Stimulated activated CD8-positive, alpha-beta memory T cell treated with anti-CD3 and anti-CD28 coated beads, Interleukin-7, amount 100 ng/mL, for 4 hours (primary cell): ENCODE measurements at places on chromosomes 3 and 15.

DNA sequence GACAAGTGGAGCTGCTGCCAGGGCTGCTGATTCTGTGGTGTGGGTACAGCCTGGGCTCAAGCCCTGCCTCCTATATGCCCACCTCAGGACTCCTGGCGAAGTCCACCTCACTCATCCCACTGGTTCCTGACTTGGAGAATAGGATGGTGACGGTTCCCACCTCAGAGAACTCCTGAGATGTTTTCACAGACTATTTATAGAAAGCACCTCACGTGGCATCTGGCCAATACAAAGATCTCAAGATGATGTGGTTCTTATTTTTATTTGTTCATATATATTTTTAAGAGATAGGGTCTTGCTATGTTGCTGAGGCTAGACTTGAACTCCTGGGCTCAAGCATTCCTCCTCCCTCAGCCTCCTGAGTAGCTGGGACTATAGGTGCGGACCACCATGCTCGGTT is 236.9 kb upstream of the BHLHE40 start:
- no peak for DNase-seq

- DNase-seq: no peak
Observed at GRCh38 chr15:79185199-79185598, 94.6 kb upstream of the RASGRF1 start.

- DNase-seq: no peak
Observed at GRCh38 chr3:192068464-192069254, 607.7 kb downstream of the PYDC2 start.

- no peak for DNase-seq
Observed at GRCh38 chr3:183359036-183359435, 69.4 kb downstream of the MCF2L2 start.

GRCh38 chr3:154783521-154783931 is 296.6 kb upstream of the MME start:
- DNase-seq: no peak

- DNase-seq: no peak
Observed at GRCh38 chr3:127604035-127604434, 5.8 kb downstream of the MCM2 start.

GRCh38 chr3:73523661-73524060 is 101.1 kb downstream of the PDZRN3 start:
- no peak for DNase-seq

DNA sequence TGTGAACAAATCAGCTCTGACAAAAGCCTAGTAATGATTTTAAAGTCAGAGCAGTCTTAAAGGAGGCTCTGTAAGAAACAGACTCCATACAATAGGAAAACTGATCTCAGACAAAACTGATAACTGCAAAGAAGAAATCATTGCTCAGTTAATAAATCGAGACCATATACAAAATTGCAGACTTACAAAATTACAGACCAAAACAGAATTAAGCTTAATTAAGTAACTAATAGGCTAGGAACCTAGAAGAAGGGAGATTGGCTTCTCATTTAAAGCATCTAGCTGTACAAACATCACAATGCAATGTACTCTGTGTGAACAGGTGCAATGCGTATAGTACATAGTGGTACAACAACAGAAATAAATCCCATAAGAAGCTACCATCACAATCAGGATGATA is 46.3 kb downstream of the ZBTB20 start:
- DNase-seq: no peak

DNA sequence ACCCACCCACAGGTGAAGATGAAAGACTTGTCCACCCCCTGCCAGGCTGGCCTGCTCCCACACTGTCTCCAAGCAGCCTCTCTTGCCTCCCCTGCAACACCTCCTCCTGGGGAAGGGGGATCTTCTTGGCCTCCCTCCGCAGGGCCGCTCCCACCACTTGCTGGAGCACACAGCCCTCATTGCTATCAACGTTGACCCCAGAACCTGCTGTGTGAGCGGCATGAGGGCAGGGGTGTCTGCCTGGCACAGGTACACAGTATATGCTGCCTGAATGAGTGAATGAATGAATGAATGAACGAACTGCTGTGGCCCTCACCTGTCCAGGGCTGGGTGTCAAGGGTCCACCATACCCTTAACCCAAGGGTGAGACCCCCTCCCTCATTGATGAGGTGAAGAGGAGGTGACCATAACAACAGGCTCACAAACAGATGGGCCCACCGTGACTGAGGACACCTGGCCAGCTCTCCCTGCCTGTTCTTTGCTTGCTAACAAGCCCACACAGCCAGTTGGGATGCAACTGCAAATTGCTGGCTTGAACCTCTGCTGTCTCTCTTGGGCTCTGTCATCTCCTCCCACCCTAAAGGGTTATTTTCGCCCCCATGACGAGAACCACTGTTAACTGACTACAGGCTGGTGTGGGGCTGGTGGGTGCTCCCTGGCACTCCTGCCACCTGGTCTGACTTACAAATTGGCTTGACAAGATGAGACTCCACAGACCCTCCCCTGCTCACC is 22.5 kb downstream of the SLC41A3 start:
- DNase-seq: no peak

DNA sequence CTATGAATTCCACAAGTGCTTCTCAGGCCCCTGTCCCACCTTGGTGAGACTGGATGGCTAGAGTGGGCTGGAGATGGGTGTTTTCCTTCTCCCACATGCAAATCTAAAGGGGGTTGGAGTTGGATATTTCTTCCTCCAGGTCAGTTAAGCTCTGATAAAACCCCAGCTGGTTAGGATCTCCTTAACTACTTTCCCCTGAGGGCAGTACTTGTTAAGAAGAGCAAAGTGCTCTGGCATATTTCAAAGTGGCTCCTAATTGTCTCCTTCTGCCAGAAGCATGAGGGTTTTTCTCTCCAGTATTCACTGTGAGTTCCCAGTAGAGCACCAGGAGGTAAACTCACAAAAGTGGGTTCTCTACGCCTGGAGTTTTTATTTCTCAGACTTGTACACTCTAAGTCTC is 31.4 kb downstream of the COL6A6 start:
- DNase-seq: no peak

GRCh38 chr15:52798529-52799101 is 8.5 kb upstream of the ONECUT1 start:
- no peak for DNase-seq

GRCh38 chr3:9736831-9737230 is 5.3 kb downstream of the BRPF1 start:
- no peak for DNase-seq

DNA sequence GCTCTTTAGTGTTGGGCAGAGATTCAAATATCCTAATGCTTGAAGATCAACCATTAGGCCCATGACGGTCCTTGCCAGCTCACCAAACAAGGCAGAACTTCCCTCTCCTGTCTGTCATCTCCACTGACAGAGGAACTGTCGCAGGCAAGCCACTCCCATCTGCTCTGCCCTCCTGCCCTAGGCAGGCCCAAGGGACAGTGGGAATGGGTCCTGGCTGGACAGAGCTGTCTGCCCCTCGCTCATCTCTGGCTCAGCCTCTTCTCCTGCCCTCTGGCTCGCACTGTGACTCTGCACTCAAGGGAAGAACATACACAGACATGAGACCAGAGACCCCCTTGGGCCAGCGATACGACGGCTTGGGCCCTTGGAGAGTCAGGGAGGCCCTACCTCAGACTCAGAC is 7.6 kb upstream of the MUSTN1 start:
- no peak for DNase-seq

DNA sequence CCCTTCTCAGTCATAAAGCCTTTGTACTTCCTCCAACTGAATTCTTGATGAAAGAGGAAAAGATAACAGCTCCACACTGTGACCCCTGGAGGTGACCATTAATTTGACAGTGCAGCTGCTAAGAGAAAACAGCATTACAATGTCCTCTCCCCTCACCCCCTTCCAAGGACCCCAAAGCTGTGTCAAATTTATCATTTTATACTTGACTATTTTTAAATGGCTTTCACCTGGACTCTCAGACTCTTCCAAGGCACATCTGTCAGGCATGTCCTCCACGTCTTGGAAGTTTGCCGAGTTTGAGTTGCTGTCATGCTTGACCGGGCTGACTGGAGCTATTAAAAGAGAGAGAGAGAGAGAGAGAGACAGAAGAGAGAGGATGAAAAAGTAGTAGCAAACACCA is 236.5 kb downstream of the WDR72 start:
- DNase-seq: no peak

DNA sequence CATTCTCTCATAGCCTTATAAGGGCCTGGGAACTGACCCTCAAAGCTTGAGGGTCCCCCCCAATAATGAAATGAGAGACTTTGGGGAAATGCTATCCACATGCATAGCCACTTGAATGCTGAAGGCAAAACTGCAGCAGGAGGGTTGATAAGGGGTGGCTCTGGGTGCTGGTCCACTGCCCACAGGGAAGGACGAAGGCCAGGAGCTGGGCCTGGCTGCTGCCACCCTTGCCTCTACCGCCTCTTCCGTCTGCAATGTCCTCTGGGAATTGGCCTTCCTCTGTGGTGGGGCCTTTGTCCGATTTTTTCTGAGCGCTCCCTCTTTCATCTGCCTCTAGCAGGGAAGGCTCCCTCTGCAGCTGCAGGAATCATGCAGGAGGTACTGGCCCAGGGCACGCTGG is 41.0 kb downstream of the OCA2 start:
- no peak for DNase-seq

DNA sequence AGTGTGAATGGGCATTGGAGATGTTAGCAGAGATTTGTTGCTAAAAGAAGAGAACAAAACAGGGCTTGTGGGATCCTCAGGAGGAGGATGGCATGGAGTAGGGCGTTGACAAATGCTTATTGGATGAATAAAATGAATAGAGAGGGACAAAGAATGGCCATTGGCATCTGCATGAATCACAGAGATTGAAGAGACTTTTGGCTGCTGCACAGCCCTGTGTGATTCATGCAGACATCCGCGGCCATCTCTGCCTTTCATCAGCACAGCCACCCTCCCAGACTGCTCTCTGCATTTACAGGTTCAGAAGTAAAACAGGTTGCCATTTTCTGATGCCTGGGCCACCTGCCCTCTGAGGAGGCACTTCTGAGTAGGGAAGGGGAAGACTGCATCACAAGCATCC is 397.9 kb downstream of the EPHB1 start:
- no peak for DNase-seq

DNA sequence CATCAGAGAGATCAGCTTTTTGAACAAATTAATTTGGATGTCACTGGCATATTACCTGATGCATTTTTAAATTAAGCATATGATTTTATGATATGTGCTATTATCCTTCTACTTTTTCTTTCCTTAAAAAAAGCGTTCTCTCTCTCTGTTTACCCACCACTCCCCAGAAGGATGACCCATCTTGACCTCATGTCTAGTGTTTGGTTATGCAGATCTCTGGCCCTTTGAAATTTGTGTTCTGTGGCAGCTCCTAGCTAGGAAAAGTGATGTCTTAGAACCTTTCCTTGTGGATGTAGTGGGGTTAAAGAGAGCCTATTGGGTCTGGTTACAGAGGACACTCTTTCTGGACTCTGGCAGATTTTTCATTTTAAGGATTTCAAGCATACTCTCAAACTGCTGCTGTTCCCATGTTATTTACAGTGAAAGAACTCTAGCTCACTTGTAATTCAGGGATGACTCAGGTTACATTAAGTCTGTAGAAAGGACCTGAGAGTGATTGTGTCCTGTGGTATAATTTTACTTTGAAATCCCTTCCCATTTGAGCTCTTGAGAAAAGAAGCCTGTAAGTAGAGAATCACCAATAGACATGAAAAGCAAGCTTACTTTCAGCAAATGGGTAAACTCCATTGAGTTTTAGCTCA is 23.8 kb downstream of the ARHGEF26 start:
- no peak for DNase-seq

GRCh38 chr15:70083418-70083817 is 14.3 kb downstream of the TLE3 start:
- no peak for DNase-seq

DNA sequence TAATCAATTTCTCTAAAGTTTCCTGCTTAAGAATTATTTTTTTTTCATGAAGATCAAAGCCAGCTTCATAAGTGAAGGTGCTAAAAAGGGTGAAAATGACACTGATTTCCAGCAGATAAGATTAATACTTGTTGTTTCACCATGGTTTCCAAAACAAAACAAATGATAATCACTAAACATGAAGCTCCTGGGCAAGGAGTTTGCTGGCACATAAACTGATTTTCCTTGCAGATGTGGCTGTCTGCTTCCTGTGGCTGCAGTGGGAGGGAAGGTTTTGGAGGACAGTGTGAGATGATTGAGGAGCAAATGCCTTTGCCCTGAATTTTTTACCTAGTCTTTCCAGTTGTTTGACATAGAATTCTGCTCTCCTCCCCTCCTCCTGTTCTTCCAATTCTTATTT is 228.8 kb downstream of the DIPK2A start:
- no peak for DNase-seq

GRCh38 chr15:91291673-91292072 is 191.6 kb downstream of the SV2B start:
- DNase-seq: no peak

DNA sequence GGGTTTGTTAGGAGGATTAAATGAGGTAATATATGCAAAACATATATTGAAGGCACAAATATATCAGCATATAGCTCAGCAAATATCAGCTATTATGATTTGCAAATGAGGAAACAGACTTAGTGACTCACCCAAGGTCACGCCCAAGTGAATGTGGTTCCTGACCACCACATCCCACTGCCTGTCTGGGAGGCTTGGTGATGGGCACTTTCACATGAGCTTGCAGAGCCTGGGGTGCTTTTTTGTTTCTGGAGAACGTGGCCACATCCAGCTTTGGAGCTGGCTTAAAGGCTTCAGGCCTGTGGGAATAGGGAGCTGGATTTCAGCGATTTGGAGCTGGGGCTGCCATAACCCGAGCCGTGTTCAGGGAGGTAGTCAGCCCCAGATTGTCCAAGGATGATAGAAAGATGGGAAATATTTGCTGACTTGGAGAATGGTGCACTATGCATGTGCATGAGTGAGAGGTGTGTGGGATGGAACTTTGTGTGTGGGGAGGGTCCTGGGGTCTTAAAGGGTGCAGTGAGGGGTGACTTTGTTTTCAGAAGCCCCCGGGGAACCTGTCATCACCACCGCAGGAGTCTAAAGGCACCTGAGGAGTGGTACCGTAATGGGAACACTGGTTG is 12.0 kb upstream of the FGD5 start:
- DNase-seq: no peak

GRCh38 chr3:120276767-120277166 is 8.3 kb downstream of the GPR156 start:
- no peak for DNase-seq

DNA sequence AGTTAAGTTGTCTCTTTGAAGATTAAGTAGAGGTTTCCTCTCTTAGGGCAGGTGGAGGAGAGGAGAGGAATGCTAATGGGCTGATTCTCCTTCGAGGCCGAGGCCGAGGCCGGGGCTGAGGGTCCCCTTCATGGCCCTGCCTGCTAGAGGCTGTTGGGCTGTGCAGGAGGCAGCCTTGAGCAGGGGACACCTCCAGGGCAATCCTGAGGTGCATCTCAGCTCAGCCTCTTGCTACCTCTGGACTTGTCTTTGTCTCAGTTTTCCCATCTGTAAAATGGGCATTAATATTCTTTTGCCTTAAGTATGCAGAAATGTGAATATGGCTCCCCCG is 97.7 kb upstream of the PRR20G start:
- DNase-seq: no peak

- no peak for DNase-seq
Observed at GRCh38 chr3:161081633-161082032, 23.5 kb downstream of the B3GALNT1 start.

DNA sequence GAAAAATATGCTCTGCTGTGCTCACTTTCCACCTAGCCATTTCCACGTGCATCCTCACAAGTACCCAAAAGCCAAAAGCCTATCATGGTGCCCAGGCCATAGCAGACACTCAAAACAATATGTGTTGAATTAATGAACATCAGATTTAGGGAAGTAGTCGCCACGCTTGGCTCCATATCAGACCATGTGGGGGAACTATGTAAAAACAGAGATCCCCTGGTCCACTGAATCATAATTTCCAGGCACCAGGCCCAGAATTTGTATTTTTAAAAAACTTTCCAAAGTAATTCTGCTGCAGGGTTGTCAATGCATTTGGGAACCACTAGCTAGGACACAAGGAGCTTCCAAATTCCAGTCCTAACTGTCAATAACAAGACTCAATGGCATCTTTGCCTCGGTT is 77.3 kb downstream of the CNTN3 start:
- DNase-seq: no peak
